ENCODE measurements at places on chromosomes 2 and 18.
A peak's percentile ranks its signal among the peaks of the same experiment; 100 is the strongest.

GRCh38 chr2:3422161-3422779 lies 42.8 kb downstream of the TRAPPC12 start:
- no peak for DNase-seq

GRCh38 chr18:27010784-27011183 lies 145.3 kb upstream of the AQP4 start:
- no peak for DNase-seq

GRCh38 chr2:184336688-184337087 lies 261.6 kb upstream of the ZNF804A start:
- no peak for DNase-seq

DNA sequence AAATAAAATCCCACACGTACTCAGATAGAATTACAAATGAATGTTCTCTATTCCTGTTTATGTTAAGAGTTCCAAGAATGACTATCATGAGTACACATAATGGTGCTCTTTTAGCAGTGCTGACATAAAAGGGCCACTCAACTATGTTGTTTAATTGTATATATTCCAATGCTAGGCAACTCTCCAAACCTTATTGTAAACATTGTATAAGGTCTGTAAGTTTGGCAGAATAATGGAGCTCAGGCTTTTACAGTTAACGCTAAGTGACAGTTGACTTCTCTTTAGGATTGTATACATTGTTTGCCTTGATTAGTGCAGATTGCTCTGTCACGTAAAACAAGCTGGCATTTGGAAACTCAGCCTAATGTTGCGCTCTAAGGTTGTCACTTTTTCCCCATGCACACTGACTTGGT lies 20.8 kb downstream of the RBMS1 start:
- no peak for DNase-seq

DNA sequence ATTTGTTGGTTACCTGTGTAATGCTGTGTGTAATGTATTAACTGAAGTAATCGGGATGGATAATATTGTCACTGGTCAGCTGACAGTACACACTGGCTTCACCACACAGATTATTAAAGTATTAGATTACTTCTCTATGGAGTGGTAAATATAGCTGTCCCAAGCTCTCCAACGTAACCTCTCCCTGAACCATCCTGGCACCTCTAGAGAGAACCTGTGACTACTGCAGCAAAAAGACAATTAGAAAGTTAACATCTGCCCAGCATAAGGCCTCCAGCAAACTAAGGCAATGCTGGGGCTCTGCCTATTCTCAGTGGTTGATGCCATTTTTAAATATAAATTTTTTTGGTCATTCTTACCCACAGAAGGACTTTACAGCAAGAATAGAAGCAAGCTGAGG lies 351.3 kb downstream of the GPD2 start:
- DNase-seq, result no peak

DNA sequence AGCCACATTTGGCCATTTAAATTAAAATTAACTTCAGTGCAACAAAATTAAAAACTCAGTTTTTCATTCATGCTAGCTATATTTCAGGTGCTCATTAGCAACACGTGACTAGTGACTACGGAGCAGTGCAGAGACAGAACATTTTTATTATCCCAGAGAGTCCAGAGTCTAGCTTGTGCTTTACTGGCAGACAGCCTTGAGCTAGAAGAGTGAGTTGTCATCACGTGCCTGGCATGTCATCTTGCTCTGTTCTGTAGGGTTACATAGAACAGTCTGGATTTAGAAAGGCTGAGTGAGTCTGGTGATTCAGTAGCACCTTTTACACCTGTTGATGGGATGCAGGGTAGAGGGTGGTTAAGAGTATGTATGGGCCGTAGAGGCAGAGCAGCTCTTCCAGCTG lies 136.9 kb upstream of the IL1R2 start:
- no peak for DNase-seq

DNA sequence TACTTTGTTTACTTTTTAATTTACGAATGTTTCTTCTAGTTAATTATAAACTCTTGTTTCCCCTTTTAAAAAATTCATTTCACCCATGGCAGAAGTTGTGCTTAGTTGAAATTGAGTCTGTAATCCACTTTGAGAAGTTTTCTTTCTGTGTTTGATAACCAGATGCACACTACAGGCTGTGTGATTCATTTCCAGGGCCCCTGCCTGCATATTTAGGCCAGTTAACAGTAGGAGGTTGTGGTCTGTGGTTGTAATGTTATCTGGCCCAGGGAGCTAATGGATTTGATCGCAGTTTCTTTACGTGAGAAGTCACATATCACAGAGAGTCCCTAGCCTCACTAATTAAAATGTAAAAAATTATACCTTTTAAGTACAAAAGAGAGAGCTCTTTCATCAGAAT lies 3.3 kb downstream of the CDH7 start:
- peak; percentile 58 for DNase-seq

GRCh38 chr18:47748093-47748796 lies 182.2 kb downstream of the SMAD2 start:
- DNase-seq, result peak; percentile 36

DNA sequence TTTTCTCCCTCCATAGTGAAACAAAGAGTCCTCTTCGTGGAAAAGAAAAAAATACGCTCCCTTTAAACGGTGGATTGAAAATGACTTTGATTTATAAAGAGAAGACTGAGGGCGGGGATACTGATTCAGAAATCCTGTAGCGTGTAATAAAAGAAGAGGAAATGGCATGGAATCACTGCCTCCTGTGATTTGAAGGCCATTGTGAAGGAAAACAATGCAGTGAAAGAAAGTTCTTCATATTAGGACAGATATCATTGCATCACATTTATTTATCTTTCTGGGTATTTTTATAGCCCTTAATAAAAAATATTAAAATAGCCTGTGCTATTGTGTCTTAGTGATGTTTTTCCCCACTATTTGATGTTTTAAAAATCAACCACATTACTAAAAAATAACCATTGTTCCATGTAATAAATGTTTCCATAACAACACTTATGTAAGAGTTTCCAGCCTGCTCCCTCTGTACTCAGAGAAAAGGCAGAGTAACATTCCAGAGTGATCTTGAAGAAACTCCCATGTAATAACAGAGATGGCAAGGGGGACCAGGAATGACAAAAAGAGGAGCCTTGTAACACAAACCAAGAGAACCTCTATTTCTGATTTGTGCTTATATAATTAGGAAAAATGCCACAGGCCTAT lies 8.0 kb downstream of the MRPL33 start:
- no peak for DNase-seq

DNA sequence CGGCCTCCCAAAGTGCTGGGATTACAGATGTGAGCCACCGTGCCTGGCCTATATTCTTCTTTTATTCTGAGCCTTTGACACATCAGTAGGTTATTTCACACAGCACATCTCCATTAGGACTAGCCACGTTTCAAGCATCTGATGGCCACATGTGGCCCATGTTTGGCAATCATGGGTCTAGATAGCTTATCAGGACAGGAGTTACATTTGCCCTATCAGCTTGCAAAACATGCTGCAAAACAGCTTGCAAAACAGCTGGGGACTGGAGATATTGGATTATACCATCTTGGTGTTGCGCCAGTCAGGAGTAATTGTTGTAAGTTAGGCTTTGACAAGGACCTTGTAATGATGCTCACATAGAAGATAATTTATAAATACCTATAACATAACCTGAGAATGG lies 94.9 kb downstream of the GBX2 start:
- DNase-seq, result no peak

GRCh38 chr18:33579349-33580215 lies 1.6 kb downstream of the ASXL3 start:
- no peak for DNase-seq

DNA sequence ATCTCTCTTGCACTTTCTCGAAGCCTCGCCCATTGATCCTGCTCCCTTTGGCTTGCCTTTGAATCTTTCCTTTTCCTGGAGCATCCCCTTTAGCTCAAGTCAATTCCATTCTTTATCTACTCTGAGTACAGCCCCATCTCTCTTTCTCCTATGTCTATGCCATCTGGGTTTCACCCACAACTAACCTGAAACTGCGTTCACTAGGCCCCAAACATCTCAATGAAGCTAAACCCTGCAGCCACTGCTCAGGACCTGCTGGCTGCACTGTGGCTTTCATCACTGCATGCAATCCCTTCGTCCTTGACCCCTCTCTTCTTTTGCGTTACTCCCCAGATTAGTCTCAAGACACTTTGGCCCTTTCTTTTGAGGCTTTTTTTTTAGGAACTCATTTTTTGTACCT lies 81.6 kb upstream of the CYRIA start:
- DNase-seq, result no peak

GRCh38 chr2:77007686-77008085 lies 514.5 kb downstream of the LRRTM4 start:
- no peak for DNase-seq

- no peak for DNase-seq
These were observed 131.8 kb downstream of the AFF3 start for GRCh38 chr2:100010606-100011005.

DNA sequence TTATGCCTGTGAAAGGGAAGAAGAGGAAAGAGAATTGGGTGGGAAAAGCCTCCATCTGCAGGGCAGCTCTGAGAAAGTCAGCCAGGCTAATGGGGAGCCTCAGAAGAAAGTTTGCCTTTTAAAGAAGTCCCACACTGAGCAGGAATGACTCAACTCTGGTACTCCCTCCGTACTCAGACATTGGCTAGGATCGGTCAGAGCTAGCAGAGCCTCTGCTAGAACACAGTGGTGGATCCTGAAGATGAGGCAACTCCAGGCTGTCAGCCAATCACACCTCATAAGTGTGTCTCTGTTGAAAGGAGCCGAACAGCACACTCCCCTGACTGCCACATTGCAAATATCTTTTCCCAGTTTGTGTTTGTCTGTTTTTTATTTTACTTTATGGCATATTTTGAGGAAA lies 96.9 kb downstream of the HNRNPLL start:
- no peak for DNase-seq

DNA sequence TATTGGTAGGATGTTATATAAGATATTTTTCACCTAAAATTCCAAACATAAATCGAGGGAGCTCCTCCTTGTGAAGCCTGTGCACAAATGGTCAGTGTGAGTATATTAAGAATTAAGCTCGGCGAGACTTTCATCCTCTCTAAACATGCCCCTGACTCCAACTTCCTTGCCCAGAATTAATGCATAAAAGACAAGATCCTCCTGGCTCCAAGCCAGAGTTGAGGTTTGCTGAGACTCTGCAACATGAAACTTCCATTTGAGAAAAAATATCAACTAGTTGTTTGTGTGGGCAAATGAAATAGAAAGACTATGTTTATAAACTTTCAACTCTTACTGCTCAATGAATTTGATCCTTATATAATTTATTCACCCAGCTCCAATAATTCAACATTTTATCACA lies 68.1 kb downstream of the CCDC178 start:
- no peak for DNase-seq

DNA sequence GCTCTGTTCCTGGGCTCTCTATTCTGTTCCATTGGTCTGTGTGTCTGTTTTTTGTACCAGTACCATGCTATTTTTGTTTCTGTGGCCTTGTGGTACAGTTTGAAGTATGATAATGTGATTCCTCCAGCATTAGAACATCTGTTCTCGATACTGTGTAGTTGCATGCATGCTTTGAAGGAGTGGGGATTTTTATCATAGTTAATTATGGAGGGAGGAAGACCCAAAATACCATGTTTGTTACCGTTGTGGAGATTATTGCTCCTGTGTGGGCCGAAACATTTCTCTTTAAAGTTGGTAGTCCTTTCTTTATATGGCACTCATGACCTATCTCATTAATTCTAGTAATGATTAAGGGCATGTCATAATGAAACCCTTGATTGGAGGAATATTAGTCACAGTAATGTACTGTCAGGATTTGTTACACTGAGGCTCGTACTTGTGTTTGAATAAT lies 87.6 kb downstream of the TTC27 start:
- DNase-seq, result no peak

DNA sequence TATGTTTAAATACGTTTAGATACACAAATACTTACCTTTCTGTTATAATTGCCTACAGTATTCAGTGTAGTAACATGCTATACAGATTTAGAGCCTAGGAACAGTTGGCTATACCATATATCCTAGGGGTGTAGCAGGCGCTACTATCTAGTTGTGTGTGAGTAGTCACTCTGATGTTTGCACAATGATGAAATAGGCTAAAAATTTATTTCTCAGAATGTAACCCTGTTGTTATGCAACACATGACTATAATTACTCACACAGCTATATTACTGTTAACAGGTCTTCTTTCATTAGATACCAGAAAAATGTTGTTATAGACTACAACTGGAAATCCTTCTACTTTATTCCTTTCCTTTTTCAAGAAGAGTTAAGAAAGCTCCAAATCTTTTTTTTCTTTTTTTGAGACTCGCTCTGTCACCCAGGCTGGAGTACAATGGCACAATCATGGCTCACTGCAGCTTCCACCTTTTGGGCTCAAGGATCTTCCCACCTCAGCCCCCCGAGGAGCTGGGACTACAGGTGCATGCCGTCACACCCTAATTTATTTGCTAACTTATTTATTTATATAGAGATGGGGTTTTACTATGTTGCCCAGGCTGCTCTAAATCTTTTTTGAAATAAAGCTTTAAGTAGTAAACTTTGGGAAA lies 48.5 kb downstream of the C2orf74 start:
- DNase-seq, result no peak

DNA sequence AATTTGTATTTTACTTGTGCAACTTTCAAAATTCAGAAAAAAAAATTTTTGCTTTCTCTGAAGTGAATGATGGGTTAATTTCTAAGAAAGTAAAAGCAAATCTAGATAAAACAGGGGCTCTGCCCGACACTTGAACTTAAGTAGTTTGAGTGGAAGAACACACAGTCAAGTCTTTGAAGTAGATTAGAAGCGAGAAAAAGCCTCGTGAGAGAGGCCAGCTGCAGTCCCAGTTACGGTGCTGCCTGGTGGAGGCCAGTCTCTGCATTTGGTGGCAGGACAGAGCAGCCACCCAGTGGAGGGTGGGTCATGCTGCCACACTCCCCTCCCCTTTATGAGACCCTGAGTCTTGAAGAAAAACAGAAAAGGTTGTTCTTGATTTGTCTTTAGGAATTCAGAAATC lies 81.8 kb downstream of the INPP5D start:
- no peak for DNase-seq

DNA sequence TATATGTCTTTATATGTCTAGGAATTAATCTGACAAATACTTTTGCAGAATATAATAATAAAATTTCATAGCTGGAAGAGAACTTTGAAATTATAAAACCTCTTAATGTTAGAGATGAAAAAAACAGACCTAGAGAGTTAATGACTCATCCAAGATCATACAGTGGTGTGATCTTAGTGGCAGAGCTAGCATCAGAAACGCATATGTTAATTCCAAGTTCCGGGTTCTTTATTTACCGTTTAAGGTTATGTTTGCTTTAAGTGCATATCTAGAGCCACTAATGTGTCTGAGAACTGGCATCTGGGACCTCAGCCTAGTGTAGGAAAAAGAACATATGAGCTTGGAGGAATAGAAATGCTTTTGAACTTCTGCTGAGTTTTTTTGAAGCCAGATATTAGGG lies 24.3 kb downstream of the CERS6 start:
- no peak for DNase-seq

DNA sequence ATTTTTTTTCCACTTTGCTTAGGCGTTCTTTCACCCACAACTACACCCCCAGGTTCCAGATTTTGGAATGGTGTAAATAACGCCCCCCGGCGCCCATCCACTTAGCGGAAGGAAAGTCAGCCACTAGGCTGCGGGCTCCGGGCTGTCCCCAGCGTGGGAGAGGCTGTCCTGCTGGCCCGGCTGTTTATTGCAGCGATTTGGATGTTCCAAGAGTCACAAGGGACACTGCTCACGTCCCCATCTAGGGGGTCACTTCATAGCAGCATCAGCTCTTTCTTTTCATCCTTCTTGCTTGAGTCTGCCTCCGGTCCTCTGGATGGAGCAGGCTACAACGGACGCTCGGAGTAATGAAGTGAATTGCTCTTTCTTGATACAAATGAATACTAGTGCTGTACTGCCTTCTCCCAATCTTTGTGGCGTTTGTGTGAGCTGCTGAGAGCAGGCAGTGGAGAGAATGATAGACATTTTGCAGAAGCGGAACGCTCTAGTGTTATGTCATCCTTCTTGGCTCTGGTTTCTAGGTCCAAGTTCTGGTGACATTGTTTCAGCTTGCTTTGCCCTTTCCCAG lies 50.7 kb upstream of the PAIP2B start:
- peak; percentile 89 for DNase-seq

Data from endodermal cell (in vitro differentiated cells).